NCI-H510A (cell line): ENCODE measurements at places on chromosomes 6 and 20.

- no peak for DNase-seq
Observed at GRCh38 chr6:24428615-24429014, 25.9 kb downstream of the MRS2 start.

DNA sequence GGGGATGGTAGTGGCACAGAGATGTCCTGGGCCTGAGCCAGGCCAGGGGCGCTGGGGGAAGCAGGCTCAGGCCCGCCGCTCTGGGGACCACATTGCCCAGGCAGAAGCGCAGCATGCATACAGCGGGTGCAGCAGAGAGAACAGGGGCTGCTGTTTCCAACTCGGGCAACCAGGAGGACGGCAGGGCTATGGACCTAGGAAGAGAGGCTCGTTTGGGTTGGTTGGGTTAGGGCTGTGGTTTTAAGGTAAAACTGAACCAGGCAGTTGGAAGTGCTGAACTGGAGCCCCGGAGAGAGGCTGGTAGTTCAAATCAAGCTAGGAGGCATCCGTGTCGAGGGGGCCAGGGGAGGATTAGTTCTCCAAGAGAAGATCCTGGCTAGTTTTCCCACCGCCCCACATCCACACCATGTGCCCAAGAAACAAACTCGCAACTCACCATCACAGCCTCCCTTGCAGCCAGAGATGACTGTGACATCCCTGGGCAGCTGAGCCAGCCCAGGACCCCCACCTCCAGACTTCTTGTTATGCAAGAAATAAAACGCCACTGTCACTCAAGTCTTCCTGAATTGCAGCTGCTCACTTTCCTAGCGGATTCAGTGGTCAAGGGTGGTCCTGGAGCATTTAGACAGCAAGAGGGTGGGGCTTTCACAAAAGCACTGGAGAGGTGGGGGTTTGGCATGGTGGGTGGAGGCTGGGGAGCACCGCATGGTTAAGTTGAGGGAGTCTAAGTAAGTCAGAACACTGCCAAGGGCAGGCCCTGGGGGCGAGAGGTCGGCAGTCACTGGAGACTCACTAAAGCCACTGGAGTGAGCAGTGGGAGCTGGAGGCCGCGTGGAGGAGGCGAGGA, 161.2 kb downstream of the GRM4 start:
- DNase-seq: no peak

- no peak for DNase-seq
Observed at GRCh38 chr20:51014797-51015722, 7.8 kb downstream of the KCNG1 start.

DNA sequence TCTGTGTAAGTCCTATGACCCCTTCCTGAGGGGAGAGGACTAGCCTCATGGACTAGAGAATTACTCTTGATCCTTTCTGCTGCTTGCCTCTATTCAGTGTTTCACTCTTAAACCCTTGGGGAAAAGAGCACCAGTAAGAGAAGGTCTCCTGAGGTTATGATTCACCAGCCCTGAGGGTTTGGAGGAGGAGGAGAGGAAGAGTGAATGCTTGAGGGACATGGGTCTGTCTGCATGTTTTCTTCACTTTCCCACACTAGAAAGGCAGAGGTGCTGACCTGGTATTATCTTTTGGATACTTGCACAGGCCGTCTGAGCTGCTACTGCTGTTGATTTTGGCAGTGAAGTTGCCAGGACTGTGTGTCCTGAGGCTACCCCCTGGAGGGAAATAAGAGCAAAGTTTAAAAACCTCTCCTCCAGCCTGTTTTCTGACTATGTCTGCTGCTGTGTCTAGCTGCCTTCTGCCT, 78.3 kb downstream of the CD109 start:
- no peak for DNase-seq

DNA sequence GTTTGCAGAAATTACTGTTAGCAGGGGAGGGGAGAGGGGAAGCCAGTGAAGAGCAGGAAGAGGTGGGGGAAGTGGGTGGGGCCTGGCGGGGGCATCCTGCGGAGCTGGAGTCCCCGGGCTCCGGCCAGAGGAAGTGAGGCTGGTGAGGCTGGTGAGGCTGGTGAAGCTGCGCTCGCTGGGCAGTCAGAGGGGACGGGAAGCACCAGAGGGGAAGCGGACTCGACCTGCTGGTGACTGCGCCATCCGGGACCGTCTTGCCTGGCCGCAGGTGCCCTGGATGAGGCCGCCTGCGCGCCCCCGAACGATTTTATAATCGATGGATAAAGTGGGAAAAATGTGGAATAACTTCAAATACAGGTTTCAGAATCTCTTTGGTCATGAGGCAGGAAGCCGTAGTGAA, 635.3 kb upstream of the MARCKS start:
- DNase-seq: no peak

DNA sequence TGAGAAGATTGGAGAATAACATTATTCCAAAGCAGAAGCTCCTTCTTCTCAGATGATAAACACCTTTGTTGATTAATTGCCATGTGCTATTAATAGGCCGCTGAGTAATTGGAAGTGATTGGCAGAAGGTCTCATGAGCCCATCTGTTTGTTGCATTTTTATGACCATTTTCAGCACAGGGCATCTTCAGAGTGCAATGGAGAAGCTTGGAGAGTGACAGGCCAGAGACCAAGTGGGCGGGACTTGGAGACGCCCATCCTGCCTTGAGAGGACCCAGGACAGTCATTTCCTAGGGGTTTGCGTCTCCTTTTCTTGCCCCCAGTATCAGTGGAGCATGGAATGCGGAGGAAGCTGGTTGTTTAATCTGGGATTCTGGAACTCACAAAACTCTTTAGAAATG, 89.5 kb downstream of the CDH4 start:
- DNase-seq: no peak

DNA sequence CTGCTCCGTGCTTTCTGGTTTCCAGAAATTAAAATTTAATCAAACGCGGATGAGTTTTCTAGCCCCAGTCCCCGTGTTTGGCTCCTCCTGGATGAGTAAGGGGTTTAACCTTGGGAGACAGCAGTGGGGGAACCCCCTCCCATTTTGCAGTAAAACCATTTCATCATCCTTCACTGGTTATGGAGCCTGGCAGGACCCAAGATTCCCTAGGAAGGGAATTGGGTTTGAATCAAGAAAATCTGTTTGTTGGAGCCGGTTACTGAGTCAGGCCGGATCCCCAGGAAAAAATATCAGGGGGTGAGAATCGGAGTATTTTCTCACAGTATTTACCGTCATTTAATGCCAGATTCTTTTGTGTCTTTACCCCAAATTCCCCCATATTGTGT, 754 bp downstream of the YWHAB start:
- no peak for DNase-seq

DNA sequence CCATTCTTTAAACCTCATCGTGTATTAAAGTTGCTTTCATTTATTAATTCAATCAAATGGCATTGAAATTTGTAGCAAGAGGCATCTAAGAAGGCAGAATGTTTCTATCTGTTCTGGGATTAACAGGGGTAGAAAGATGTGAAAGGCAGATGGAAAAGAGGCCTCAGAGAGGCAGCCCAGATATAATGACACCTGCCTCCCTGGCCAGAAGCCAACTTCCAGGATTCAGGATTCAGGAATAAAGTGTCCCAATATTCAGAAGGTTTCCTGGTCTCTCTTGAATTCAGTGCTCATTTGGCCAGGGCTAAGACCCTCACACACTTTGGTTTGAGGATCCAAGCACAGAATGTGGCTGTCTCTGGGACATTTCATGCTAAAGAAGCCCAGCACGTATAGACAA, 39.9 kb downstream of the HLA-B start:
- no peak for DNase-seq

- DNase-seq: no peak
Observed at GRCh38 chr6:85261271-85261670, 188.6 kb upstream of the NT5E start.

GRCh38 chr20:6618051-6618450, 149.4 kb upstream of the BMP2 start:
- DNase-seq: no peak

DNA sequence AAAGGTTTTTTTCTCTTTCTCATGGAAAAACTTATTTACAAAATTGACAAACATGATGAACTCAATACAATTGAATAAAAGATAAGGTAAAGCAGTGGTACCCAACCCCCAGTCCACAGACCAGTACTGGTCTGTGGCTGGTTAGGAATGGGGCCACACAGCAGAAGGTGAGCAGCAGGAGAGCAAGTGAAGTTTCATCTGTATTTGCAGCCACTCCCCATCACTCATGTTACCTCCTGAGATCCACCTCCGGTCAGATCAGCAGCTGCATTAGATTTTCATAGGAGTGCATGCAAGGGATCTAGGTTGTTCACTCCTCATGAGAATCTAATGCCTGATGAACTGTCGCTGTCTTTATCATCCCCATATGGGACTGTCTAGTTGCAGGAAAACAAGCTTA, 47.5 kb downstream of the HMGCLL1 start:
- DNase-seq: no peak

GRCh38 chr6:99013145-99013544, 65.4 kb upstream of the FBXL4 start:
- DNase-seq: no peak

DNA sequence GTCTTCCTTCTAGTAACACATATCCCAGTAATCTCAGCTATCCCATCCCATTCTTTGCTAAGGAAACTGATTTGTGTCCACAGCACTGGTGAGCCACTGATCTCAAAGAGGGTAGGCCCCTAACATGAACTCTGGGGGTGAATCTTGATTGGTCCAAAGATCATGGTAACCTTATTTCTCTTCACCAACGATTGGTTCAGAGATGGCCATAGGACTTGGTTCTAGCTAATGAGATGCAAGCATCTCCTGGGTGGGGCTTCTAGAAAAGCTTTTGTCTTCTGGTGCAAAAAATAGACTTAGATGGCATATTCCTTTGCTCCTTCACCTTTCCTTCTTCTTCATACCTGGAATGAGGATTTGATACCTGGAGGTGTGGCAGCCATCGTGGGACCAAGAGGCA, 43.8 kb upstream of the SIRPA start:
- no peak for DNase-seq

- no peak for DNase-seq
Observed at GRCh38 chr6:84539122-84539856, 225.1 kb downstream of the TBX18 start.

DNA sequence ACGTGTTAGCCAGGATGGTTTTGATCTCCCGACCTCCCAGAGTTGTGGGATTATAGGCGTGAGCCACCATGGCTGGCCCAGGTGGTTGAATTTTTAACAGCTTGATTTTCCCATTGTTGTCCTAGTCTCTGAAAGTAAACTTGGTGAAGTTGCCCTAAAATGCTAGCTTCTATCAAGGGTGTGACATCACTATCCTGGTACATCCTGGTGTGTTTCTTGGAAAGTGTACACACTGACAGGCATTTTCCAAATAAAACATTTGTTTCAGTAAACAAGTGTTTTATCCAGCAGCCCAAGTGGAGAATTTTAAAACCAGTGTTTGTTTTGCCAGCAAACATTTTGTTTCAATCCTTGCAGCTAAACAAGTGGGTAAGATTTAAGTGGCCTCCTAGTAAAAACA, 40.5 kb upstream of the RREB1 start:
- no peak for DNase-seq

DNA sequence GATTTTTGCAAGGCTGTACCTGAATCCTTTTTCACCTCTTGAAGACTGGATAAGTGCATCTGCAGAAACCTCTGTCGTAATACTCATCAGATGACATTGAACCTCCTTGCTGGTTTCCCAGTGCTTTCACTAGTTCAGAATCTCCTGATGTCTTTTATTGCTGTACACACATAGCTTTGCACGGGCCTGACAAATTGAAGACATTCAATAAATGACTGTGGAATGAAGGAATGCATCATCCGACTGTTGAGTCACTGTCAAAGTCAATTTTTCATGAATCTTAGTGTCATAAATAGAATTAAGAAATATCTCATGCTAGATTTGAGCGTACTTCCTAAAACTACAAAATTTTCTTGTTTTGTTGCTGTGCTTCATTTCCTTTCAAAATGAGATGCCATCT, 598.2 kb upstream of the MAP3K7 start:
- no peak for DNase-seq

GRCh38 chr20:46614503-46614902, 36.8 kb downstream of the SLC13A3 start:
- DNase-seq: no peak

DNA sequence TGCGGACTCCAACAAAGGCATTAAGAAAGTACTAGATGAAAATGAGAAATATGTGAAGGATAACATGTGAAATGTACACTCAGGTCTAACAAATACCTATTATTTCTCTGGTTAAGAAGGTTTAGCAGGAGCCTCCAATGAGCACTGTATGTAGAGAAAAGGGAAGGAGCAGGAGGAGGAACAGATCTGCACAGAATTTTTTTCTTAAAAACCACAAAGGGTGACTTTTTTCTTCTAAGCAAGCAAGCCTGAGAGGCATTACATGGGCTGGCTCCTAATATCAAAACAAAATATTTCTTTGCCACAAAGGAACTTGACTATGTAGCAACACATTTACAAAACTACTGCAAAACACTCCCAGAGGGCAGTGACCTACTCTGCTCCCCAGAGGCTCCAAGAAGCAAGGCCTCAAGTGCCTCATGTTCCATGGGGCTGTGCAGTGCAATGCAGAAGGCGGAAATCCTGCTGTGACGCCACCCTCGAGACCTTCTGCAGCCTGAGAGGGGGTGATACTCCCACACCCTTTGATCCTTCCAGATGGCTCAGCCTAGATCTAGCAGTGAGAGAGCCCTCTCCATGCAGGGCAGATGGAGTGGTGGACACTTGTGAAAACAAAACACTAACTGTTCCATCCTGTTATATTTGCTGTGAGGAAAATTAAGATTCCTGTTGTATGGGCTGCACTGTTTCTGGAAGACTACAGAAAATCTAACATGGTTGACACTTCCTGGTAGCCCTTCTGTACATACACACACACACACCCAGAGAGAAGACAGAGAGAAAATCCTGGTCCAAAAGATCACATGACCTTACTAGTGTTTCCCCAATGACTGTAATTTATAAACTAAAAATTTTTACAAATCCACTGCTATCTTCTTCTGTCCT, 36.0 kb upstream of the SMIM29 start:
- no peak for DNase-seq

DNA sequence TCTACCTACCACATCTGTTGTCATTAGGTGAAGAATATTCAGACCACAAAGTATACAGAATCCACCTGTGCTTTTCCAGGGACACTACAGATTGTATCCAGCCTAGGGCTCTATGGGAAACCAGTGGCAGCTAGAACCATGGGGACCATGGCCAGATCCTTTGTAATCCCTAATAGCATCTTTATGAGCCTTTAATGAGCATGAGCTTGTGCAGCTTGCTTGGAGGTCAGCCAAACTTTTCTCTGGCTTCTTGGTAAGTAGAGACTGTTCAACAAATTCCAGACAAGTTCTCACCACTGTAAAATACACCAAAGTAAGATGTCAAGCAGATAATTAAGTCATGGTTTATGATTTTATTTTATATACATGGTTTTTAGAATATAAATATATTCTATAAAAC, 301.6 kb upstream of the ADGRB3 start:
- DNase-seq: no peak

GRCh38 chr6:58073263-58073662, 755.8 kb downstream of the PRIM2 start:
- DNase-seq: no peak

GRCh38 chr6:31822036-31822821, 5.3 kb upstream of the HSPA1B start:
- peak; percentile 37 for DNase-seq

- no peak for DNase-seq
Observed at GRCh38 chr20:42435230-42435629, 754.5 kb downstream of the PTPRT start.
